Calu3 (cell line): ENCODE measurements at places on chromosomes 12 and 14. TPM values are rescaled to one million over a fixed set of nuclear protein-coding genes. Genes with fewer than 3 reads are reported as not detected.

IQSEC3 gene
- 0.42 TPM in 1 of 2 replicates, not detected in the other for total RNA-seq

PLA2G1B gene
- not detected in 2 replicates for total RNA-seq

CPM gene
- total RNA-seq = 11.9 and 36.1 TPM in 2 replicates

CLEC1B gene
- total RNA-seq = not detected in 2 replicates

KRT3 gene
- not detected in 2 replicates for total RNA-seq

SLC39A2 gene
- not detected in 2 replicates for total RNA-seq

MSRB3 gene
- total RNA-seq = 1.4 and 1.5 TPM in 2 replicates

DNA sequence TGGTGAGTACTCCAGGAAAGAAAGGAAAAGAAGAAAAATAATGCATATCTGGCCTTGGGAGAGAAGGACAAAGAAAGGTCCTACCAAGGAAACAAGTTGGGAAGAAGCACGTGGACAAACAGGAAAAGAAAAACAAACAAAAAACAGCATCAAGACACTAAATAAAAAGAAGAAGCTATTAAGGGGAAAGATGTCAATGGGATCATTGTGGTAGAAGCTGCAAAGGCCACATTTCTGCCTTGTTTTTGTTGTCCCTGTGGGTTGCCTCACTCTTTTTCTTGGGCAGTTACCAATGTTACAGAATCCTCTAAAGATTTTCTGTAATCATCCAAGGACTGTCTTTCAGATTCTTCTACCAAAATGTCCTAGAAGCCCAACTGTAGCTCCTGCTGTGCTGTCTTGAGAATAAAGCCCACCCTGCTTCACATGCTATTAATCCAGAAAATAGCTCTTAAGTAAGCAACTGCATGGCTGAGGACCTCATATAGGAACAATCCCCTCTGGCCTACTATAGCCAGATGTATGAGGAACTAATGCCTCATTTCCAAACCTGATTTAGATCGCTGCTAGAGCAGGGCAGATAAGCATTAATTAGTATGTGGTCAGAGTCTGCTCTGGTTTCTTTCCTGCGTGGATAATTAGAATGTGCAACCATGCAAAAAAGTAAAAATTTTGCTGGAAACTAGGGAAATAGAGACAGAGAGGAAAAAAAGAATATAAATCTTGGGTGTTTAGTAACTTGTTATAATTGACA, 10.2 kb upstream of the CPNE8 start:
- no peak for DNase-seq

DNA sequence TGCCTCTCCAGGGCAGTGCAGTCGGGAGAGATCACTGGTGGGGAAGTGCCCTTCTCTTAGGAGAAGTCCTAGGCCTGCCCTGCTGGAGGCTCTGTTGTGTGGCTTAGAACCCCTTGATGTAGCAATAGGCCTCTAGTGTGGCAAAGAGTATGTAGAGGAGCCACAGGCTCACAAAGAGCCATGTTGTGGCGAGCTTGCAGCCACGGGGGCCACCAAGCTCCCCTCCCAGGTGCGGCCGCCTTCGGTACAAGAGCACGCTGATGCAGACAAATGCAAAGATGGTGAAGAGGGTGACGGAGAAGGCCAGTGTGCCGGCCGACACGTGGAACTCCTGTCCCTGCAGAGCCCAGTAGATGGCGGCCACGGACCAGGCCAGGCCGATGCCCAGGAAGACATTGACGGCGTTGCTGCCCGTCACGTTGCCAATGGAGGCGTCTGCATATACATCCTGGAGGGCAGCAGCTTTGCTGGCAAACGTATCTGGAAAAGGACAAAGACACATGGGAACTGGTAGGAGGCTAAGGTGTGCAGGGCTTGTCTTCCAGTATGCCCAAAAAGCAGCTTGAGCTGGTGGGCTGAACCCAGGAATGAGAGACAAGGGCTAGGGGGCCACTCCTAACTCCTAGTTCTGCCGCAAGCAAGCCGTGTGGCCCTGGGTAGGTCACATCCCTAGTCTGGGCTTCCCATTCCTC, 142.8 kb downstream of the SLC8A3 start:
- peak; percentile 90 for DNase-seq

DNA sequence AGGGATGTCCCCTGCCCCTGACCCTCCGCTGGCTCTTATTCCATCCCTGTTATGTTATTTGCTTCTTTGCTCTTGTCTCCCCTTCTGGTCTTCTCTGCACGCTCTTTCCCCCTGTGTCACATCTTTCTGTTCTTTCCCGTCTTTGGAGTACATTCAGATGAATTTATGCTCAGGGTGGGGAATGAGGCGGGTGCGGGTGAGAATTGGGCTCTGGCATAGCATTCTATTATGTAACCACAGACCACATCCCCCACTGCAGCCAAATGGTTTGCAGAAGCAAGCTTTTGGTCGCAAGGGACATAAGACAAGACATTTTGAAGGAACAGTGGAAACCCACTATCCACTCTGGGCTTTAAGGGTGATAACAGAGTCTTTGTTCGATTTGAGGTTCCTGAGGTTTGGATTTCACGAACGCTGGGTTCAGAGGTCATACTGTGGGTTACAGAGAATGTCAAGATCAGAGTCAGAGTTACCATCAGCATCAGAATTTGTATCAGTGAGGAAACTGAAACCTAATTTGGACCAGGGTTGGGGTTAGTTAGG, 3.8 kb downstream of the ENDOU start:
- no peak for DNase-seq

DNA sequence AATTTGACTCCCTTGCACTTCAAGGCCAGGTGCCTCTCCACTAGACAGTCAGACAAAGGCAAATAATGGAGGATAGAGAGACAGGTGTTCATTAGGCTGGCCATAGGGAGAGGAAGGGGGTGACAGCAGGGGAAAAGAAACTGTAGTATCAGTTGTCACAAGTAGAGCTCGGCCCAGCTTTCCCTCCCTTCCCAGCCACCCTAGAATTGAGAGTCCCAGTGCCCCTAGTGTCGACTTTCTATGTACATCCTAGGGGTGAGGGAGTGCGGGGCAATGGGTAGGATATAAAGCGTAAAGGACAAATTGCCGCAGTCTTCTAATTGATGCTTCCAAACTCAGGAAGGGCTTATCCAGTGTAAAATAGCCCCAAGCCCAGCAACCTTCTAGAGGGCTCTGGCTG, 39.0 kb downstream of the BAZ2A start:
- no peak for DNase-seq

DNA sequence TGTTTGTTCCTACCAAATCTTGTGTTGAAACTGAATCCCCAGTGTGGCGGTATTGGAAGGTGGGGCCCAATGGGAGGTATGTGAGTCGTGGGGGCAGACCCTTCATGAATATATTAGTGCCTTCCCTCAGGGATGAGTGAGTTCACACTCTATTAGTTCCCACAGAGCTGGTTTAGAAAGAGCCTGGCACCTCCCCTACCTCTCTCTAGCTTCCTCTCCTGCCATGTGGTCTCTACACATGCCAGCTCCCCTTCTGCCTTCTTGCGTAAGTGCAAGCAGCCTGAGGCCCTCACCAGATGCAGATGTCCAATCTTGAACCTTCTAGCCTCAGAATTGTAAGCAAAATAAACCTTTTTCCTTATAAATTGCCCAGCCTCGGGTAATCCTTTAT, 105.8 kb downstream of the SPTSSA start:
- DNase-seq = no peak

DNA sequence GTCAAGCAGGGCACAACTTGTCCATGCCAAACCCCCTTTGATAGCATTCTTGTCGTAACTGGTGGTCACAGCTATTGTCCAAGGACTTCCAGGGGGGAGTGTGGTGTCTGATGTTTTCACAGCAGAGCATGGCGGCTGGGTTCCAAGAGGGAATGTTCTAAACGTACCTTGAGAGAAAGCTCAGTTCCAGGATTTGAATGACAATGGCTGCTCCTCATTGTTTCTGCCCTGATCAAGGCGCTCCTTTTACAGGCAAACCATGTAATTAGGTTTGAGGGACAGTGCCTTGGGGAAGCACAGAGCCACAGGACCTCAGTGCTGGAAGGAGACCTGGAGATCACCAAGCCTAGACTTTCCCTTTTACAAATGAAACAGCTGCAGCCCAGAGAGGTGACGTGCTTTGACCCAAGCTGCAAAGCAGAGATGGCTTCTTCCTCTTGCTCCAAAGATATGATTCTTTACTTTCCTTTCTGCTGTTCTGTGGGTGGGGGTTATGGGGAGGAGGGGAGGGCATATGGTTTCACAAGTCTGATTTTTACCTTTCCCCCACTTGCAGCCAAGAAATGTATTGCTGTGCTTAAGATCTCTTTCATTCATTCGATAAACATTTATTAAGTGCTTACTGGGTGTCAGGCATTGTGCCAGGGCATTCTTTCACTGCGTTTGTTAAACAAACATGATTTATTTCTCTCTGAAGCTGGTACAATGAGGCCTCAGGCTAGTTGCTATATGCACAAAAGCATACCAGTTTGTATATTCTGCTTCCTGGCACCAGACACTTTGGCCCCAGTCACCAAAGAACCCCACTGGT, 172.8 kb downstream of the KTN1 start:
- peak; percentile 78 for DNase-seq

- no peak for DNase-seq
Observed at GRCh38 chr12:119730381-119730780, 62.4 kb downstream of the PRKAB1 start.

- no peak for DNase-seq
Observed at GRCh38 chr14:59221568-59221967, 33.1 kb downstream of the DAAM1 start.
